NCI-H748 treated with DMSO at 0.1 percent for 48 hours (cell line): ENCODE measurements at places on chromosomes 4 and X.

- DNase-seq = no peak
These were observed 85.8 kb upstream of the RPS6KA3 start for GRCh38 chrX:20352504-20352903.

- DNase-seq = no peak
These were observed 61.7 kb upstream of the STX18 start for GRCh38 chr4:4603592-4603991.

DNA sequence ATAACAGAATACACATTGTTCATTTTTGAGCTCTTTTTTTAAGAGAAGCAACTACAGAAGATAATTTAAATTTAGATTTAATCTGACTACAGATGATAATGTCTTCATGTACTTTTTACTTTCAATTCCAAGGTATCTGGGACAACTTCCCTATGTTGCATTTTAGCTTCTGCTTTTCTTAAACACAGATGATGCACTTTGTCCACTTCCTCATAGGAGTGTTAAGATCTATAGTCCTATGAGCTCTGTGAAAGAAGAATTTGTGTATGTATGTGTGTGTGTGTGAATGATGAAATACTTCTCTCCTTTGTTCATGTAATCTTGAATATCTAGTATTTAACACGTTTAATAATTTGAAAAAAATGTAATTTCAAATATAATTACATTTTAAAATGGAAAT, 5.3 kb upstream of the FHIP1A start:
- no peak for DNase-seq

DNA sequence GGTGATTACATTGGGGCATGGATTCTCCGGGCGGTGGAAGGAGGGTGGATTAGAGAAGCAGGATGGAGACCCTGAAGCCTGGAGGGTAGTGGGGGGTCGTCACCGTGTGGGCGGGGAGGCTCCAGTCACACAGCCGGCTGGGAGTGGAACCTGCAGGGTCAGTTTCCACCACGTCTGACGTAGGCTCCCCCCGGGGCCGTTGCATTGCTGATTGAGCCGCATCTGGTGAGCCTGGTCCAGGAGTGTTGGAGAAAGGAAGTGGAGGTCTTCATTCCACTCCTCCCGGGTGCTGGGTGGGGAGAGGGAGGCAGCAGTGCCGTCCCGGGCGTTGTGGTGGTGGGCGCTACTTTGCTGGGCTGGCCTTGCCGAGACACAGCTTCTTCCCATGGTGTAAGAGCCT, 28.1 kb downstream of the TBC1D14 start:
- DNase-seq = no peak

- DNase-seq = no peak
These were observed 37.8 kb downstream of the PJA1 start for GRCh38 chrX:69127466-69127865.

DNA sequence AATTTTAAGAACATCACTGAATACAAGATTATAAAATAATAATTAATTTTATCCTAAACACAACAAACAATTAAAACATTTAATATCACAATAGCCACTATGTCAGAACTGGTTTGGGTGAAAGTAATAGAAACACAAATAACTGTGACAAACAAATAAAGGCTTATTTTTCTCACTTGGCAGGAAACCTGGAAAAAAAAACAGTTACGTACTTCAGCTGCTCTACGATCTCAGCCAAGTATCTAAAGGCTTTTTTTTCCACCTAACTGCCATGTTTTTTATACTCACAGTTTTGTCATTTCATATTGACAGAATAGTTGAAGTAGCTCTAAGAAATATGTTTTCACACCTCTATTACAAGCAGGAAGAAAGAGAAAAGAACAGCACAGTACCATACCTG, 284.8 kb upstream of the INTU start:
- DNase-seq = no peak

DNA sequence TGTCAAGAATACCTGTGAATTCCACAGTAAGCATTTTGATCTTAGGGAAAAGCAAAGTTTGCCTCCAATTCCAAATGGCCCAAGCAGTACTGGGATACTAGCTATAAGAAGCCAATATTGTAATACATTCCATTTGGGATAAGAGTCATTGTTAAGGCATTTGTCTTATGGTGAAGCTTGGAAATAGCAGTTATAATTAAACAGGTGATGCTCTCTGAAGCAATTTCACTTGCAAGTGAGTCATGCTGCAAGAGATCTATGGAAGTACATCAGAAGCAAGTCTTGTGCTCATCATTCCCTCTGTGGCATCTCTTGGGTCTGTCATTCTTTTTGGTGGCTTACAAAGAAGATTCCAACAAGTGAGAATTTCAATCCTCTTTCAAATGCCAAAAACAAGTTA, 386.4 kb upstream of the RPS6KA3 start:
- DNase-seq = no peak

DNA sequence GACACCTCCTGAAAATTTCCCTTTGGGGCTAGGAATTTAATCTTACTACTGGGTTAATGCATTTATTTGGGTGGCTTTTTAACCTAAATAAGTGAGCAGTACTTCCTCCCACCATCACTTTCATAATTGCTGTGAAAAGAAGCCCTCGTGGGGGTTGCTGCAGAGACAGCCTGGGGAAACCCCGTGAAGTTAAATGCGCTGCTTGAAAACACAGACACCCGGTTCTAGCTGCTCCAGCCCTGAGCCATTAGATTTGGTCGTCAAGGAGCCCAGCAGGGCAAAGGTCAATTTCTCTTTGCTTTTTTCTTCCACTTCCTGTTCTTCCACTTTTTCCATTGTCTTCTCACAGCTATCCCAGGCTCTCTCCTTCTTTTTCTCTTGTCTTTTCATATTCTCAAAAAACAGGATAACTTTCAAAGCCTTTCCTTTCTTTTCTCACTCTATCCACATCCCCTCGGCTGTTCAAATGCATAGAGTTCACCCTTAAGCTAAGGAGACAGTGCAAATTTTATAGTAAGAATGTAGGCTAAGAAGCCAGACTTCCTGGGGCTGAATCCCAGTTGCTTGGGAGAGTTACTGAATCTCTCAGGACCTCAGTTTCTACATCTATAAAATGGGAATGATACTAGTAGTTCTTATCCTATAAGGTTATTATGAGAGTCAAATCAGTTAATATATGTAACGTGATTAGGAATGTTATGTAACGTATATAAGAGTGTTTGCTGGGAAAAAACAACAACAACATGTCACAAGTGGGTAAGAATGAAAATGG, 91.5 kb upstream of the ZNF827 start:
- no peak for DNase-seq

DNA sequence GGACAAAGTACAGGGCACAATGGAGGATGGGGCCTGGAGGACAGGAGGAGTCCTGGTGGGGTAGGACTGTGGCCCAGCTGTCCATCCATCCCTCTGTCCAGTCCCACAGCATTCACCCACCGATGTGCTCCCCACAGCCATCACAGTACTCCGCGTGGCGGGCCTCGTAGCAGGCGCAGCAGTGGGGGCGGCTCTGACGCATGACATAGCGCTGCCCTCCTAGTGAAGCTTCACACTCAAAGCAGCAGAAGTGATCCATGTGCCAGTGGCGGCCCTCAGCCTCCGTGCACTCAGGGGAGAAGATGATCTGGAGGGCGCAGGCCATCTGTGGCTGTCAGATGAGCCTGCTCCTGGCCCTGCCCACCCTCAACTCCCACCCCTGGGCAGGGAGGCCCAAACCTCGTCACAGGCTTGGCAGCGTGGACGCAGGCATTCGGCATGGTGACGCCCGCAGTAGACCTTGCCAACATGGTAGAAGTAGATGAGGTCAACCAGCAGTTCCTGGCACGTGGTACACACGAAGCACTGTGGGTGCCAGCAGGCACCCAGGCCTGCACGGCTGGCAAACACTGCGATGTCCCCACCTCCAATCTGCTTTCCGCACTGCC, 6.3 kb downstream of the PLP2 start:
- DNase-seq = no peak

DNA sequence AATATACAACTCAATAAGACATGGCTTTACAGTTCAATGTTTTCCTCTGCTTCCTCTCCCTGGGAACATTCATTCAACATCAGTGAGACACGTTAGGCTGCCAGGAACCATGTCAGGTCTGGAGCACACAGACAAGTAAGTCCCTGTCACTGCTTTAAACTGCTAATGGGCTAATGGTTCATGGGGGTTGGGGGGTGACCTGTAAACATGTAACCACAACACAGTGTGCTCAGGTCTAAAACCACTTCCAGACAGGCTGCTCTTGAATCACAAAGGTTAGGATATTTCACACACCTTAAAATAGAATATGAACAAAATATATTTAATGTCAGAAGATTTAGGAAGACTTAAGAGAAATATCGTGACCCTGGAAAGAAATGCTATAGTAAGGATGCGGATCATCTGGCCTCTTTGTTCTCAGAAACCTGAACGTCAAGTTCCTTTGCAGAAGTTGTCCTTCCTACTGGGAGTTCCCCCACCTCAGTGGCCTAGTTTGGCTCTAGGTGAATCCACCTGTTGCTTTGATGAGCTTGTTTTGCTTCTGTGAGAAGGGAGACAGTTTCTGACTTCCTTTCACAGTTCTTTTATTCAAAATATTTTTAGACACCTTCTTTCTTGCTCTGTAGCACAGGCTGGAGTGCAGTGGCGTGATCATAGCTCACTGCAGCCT, 359.9 kb downstream of the UNC5C start:
- no peak for DNase-seq

GRCh38 chrX:37291924-37292323, 57.2 kb upstream of the PRRG1 start:
- no peak for DNase-seq

DNA sequence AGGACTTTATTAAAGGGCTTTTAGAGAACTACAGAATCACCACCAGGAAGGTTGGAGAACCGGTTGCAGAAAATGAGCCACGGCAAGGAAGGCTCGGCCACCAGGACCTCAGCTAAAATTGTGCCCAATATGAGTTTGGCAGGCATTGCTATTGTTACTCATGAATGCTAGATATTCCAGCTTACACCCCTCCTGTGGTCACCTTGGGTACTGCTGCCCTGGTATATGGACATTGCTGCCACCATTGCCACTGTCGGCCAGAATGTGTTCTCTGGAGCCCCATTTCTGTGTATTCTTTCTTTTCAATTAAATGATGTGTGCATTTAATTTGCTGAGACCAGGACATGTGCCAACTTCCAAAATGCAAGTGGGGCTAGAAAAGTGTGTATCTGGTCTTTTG, 626.7 kb upstream of the BOD1L1 start:
- no peak for DNase-seq

DNA sequence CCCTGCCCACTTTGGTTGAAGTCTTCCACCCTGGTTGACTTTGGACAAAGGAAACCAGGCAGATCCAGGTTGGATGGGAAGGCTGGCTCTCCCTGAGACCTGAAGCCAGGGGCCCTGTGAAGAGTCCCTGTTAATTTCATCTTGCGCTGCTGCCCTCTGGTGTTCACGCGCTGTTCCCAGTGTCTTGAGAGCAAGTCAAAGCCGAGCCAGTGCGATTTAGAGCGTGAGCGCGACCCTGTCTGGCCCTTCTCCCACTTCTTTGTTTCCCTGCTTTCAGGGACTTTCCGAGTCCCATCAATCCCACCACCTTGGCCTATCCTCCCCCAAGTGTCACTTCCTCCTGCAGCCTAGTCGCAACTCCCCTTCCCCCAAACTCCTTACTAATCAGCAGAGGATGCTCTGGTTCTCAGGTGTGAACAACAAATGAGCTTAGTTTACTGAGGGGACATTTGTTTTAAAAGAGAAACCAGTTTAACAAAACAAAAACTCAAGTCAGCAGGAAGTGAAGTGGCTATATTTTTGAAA, 25.8 kb upstream of the CHRNA9 start:
- no peak for DNase-seq
